Brain pericyte (primary cell): ENCODE measurements at places on chromosomes 5 and 9.

DNA sequence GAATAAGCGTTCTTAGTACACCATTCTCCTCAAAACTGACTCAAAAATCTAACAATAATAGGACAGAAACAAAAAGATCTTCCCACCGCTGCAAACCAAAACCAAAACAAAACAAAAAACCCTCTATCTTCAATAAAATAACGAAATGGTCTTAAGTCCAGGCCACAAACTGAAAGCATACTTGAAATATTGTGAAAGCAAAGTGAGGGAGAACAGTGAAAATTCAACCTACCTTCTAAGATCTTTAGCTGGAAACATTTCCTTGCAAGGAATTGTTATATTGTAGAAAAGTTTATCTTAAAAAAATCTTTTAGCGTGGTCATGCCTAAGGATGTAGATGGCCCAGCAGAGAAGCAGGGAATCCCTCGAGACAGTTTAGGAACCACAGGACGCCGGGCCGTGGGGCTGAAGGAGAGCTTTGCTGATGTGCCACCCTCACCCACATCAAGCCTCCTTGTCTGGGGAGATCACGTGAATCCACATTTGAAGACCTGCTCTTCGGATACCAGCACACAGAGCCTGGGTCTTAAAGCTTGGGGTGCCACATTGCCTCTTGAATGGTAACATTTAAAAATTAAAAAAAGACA is 27.8 kb upstream of the LVRN start:
- DNase-seq, result no peak

DNA sequence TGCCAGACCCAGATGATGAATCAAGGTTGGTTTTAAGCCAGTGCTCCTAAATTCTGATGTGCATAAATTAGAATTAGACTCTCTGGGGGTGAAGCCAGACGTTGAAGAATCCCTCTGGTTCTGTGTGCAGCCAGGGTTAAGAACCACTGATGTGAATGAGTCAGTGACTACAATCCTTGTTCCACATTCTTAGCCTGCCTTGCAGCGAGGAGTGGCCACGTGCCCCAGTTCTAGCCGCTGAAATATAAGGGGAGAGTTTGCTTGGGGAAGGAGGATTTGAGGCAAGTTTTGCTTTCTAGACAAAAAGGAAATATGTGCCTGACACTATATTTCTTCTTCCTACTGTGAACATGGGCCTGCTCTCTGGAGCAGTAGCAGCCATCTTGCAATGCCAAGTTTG is 34.2 kb upstream of the MSH3 start:
- no peak for DNase-seq

DNA sequence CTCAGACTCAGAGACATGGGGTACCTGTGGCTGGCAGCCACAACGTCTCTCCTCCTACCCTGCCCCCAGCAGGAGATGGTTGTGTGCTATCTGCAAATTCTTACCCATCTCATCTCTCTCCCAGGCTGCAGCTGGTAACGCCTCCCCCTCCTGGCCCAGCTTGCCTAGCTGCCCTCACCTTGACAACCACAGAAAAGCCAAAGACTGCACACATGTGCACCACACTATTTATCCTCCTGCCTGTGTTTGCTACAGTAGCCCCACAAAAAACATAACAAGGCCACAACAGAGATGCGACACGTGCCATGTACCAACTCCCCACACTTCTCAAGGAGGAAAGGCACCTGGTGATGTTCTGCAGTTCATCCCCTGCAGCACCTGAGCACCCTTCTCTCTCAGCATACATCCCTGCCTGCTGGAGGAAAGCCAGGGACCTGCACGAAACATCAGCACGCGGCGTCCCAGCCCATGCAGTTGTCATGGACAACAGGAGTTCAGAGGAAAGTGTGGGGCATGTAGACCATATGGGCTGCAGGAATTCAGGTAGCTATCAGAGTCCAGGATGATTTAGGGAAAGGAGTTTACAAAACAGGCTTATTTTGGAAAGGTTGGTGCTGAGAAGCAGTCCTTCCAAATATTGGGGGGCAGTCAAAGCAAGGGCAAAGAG is 168.7 kb downstream of the C5orf15 start:
- no peak for DNase-seq

DNA sequence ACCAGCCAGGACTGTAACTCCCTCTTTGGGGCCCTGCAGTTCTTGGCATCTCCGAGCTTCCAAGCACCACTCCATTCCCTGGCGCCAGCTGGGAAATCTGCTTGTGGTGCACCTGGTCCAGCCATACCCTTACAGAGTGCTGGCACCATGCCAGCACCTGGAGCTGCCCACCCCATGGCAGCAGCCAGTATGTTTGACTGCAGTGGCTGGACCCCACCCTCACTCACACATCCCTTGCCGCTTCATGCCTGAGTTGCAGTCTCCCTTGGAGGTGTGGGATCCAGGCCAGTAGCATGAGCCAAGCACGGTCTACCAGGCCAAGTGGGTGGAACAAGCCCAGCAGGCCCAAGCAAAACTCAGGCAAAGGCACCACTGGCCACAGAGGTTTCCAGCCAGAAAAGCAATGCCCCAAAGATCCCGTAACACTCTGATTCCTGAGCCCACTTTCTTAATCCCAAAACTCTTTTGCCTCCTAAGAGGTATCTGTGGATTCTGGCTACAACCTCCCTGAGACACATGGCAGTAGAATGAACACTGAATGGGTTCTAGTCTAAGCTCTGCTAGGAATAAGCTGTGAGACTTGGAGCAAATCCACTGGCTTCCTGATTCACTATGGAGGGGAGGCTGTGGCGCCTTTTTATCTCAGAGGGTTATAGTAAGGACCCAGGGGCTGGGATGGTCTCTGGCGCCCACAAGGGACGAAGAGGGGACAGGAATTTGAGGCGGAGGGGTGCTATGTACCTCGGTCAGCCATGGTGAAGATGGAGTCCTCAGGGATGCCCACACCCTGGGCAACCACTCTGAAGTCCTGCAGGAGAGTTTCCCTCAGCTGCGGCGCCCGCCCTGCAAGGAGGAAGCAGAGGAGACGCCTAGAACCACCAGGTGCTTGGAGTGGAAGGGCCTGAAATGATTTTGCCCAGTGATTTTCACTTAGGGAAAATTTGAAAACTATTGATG is 5.6 kb downstream of the AMBP start:
- DNase-seq, result no peak

- no peak for DNase-seq
These were observed 22.6 kb downstream of the STXBP1 start for GRCh38 chr9:127634698-127635097.

- no peak for DNase-seq
These were observed 30.5 kb upstream of the LRRC70 start for GRCh38 chr5:62547945-62548630.

- no peak for DNase-seq
These were observed 999 bp upstream of the HNRNPA0 start for GRCh38 chr5:137754961-137755762.

DNA sequence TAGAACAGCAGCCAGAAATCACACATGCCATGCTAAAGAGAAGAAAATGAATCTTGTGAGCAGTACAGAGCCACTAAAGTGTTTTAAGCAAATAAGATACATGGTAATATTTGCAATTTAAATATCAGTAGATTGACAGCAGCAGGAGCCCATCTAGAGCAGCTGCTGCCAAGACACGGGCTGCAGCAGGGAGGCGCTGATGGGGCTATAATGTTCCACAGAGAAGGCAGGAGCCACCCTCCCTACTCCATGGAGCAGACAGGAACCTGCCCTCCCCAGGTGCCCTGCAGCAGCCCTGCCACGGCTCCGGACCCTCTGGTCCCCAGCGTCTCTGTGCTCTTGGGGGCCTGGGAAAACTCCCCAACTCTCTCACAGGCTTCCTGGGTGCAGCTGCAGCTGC is 224.1 kb upstream of the ISL1 start:
- DNase-seq, result no peak
